ENCODE measurements at places on chromosomes 2 and 18. TPM values are rescaled to one million over a fixed set of nuclear protein-coding genes. Genes with fewer than 3 reads are reported as not detected.

Gene SLC30A3
- not detected for polyA plus RNA-seq

Gene MC4R
- not detected for polyA plus RNA-seq

Gene HOXD12
- polyA plus RNA-seq, result not detected

Gene VAMP8
- polyA plus RNA-seq, result 617 TPM

Gene GPR75
- not detected for polyA plus RNA-seq

Gene FBLN7
- polyA plus RNA-seq, result not detected

- no peaks in the 10 kb centered on the region for H3K4me1 ChIP-seq
- no peak overlapping the region for H3K4me3 ChIP-seq
- no peaks in the 10 kb centered on the region for H3K27me3 ChIP-seq
- no peak for DNase-seq
- peaks cover 27% of the 10 kb centered on the region for H3K36me3 ChIP-seq
These were observed 365.9 kb downstream of the CELF4 start for GRCh38 chr18:37199741-37200140.

- no peaks in the 10 kb centered on the region for H3K36me3 ChIP-seq
- peaks cover 9% of the 10 kb centered on the region for H3K27me3 ChIP-seq
- no peak overlapping the region for H3K4me3 ChIP-seq
- H3K4me1 ChIP-seq, result no peaks in the 10 kb centered on the region
These were observed 32.1 kb downstream of the CRACDL start for GRCh38 chr2:98903767-98904485.

- peaks cover 2% of the 10 kb centered on the region for H3K27me3 ChIP-seq
- no peak for DNase-seq
- H3K4me3 ChIP-seq, result no peak overlapping the region
- no peaks in the 10 kb centered on the region for H3K36me3 ChIP-seq
These were observed 661.1 kb downstream of the BCL11A start for GRCh38 chr2:59892398-59892797.

- peaks cover 9% of the 10 kb centered on the region for H3K36me3 ChIP-seq
- H3K4me3 ChIP-seq, result no peak overlapping the region
- no peak overlapping the region for H3K27ac ChIP-seq
- no peaks in the 10 kb centered on the region for H3K27me3 ChIP-seq
- DNase-seq, result no peak
These were observed 87.7 kb upstream of the LPIN2 start for GRCh38 chr18:3100498-3101132.

DNA sequence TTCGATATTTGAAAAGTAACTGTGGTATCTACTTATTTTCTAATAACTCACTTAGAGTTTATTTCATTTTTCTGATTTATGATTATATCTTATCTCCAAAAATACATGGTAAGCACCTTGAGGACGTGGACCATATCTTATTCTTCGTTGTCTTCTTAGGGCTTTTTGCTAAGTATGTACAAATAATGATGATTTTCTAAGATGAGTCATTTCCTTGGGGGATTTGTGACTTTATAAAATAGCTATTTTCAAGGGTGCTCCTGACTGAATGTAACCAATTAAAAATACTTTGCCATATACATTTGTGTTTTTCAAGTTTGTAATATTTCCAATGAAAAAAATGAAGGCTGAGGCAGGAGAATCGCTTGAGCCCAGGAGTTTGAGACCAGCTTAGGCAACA, 56.3 kb downstream of the GREB1L start:
- no peak for DNase-seq
- H3K4me1 ChIP-seq, result no peaks in the 10 kb centered on the region
- H3K27ac ChIP-seq, result no peak overlapping the region
- peaks cover 7% of the 10 kb centered on the region for H3K27me3 ChIP-seq

DNA sequence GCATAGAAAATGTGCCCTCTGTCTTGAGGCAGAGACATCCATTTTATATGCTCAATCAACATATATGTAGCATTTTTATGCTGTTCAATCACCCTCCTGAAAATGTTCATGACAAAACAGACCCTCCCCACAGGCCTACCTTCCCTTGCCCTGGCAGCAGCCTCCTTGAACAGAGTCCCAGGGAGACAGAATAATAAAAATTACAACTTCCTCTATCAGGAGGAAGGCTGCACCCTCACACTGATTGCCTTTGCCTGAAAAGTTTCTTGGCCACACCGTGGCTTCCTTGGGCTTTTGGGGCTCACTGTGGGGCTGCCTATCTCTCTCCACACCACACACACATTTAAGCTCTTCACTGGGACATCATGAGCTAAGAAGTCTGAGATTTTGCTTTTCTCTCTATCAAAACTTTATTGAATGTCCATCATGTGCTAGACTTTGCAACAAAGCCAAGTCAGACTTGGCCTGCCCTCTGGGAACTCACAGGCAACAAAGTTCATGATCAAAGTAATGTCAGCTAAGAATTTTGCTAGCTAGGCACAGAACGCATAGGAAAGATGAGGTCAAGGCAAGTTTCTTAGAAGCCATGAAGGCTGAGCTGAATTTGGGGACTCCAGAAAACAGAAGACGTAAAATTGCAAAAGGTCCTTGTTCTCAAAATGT, 101.6 kb downstream of the BCL2L11 start:
- H3K4me3 ChIP-seq, result no peak overlapping the region
- H3K27ac ChIP-seq, result no peak overlapping the region
- H3K27me3 ChIP-seq, result no peaks in the 10 kb centered on the region
- DNase-seq, result no peak
- H3K36me3 ChIP-seq, result peaks cover 11% of the 10 kb centered on the region
- no peaks in the 10 kb centered on the region for H3K4me1 ChIP-seq

DNA sequence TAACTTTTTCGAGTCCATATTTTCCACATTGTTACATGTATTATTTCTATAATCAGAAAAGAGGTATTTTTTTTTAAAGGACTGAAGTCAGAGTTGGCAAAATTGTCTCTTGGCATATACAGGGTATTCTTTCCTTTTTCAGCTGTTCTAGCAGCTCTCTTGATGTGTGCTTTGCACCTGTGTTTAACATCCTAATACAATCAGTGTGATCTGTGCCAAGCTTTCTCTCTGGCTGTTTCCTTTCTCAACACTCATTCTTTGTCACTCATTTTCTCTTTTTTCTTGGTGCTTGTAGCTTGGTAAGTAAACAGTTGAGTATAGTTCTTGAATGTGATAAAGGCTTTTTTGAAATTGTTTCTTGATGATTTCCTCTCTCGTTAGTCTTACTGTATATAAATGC, 9.2 kb downstream of the RNMT start:
- peaks cover 51% of the 10 kb centered on the region for H3K36me3 ChIP-seq
- no peaks in the 10 kb centered on the region for H3K27me3 ChIP-seq
- no peak for DNase-seq
- H3K27ac ChIP-seq, result no peak overlapping the region

- no peak overlapping the region for H3K4me3 ChIP-seq
- no peaks in the 10 kb centered on the region for H3K4me1 ChIP-seq
- no peaks in the 10 kb centered on the region for H3K36me3 ChIP-seq
- H3K27ac ChIP-seq, result no peak overlapping the region
- H3K27me3 ChIP-seq, result no peaks in the 10 kb centered on the region
These were observed 726.0 kb downstream of the KCNJ3 start for GRCh38 chr2:155424518-155424917.

- no peak overlapping the region for H3K27ac ChIP-seq
- peaks cover 5% of the 10 kb centered on the region for H3K27me3 ChIP-seq
- no peaks in the 10 kb centered on the region for H3K4me1 ChIP-seq
- DNase-seq, result no peak
- H3K36me3 ChIP-seq, result no peaks in the 10 kb centered on the region
- H3K4me3 ChIP-seq, result no peak overlapping the region
These were observed 289.6 kb downstream of the CYP26B1 start for GRCh38 chr2:71858071-71858470.

GRCh38 chr2:118826093-118826492, 21.4 kb downstream of the EN1 start:
- no peak for DNase-seq
- H3K36me3 ChIP-seq, result no peaks in the 10 kb centered on the region
- peaks cover 4% of the 10 kb centered on the region for H3K27me3 ChIP-seq
- H3K4me1 ChIP-seq, result no peaks in the 10 kb centered on the region

DNA sequence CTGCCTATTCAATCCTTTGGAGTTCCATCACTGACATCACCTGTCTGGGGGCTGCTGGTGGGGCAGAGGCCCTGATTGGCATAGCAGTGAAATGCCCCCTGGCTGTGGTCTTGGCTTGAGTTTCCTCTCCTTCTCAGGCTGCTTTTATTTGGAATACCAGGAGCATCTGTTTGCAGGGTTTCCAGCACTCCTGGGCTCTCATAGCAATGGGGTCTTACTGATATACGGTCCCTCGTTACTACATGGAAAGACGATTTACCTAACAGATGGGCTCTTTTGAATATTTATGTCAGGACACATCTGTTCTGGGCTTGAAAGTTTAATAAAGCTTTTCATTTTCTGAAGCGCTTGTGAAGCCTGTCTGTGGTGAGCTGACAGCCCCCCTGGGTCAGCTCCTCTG, 230.3 kb downstream of the SLC4A3 start:
- no peaks in the 10 kb centered on the region for H3K27me3 ChIP-seq
- no peak overlapping the region for H3K4me3 ChIP-seq
- H3K4me1 ChIP-seq, result no peaks in the 10 kb centered on the region
- no peak overlapping the region for H3K27ac ChIP-seq

GRCh38 chr2:185689906-185690539, 48.6 kb upstream of the FSIP2 start:
- no peak overlapping the region for H3K27ac ChIP-seq
- no peaks in the 10 kb centered on the region for H3K4me1 ChIP-seq
- peaks cover 5% of the 10 kb centered on the region for H3K36me3 ChIP-seq
- H3K27me3 ChIP-seq, result peaks cover 3% of the 10 kb centered on the region

DNA sequence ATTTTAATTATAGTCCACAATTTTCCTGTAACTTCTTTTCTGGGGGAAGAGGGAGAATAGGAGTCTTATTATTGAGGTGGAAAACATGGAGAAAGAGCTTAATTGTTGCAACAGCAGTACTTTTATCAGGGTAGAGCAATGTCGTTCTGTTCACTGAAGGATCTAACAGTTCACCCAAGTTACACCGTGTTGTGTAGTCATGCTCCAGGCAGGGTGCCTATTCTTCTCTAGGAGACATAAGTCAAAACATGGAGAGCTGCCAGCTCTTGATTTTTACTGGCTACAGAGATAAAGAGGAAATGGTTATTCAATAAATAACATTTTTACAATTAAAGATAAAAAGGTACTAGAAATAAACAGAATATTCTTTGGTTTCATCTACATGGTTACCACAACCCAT, 594.3 kb upstream of the NETO1 start:
- no peaks in the 10 kb centered on the region for H3K36me3 ChIP-seq
- H3K27ac ChIP-seq, result no peak overlapping the region
- no peak overlapping the region for H3K4me3 ChIP-seq
- no peaks in the 10 kb centered on the region for H3K4me1 ChIP-seq

DNA sequence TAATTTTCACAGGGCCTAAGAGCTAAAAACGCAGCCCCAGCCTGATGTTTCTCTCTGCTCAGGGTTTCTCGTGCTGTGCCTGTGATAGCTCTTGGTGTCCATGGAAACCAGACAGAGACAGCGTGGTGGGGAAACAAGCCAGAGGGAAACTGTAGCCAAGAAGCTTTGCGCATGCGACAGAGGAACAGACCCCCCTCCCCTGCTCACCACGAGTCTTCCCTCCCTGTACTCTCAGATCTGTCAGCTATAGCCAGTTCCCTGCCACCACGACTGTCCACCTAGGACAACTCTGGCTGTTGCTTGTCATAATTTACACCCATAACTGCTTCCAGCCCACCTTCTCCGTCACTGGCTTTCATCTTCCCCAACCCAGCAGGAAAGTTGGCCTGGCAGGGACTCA, 13.2 kb upstream of the DNAJC27 start:
- no peak for DNase-seq
- H3K27me3 ChIP-seq, result peaks cover 7% of the 10 kb centered on the region

DNA sequence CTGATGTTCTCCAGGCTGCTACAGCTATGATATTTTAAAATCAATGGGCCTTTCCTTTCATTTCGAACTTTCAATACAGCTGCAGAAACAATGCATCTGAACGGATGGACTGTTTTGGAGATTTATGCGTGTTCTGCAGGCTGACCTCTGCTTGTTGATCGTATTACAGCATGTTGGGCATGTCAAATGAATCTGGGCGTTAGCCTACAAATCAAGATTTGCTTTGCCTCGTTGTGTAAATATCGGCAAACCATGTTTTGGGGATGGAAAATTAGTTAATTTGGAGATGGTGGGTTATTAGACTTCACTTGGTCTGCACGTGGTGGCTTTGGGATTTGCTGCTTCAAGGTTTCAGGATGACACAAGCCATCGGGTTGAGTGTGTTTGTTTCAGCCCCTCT, 129.3 kb downstream of the AGAP1 start:
- no peaks in the 10 kb centered on the region for H3K36me3 ChIP-seq
- no peak for DNase-seq
- H3K27ac ChIP-seq, result no peak overlapping the region
- no peaks in the 10 kb centered on the region for H3K4me1 ChIP-seq
- peaks cover 7% of the 10 kb centered on the region for H3K27me3 ChIP-seq
- no peak overlapping the region for H3K4me3 ChIP-seq

DNA sequence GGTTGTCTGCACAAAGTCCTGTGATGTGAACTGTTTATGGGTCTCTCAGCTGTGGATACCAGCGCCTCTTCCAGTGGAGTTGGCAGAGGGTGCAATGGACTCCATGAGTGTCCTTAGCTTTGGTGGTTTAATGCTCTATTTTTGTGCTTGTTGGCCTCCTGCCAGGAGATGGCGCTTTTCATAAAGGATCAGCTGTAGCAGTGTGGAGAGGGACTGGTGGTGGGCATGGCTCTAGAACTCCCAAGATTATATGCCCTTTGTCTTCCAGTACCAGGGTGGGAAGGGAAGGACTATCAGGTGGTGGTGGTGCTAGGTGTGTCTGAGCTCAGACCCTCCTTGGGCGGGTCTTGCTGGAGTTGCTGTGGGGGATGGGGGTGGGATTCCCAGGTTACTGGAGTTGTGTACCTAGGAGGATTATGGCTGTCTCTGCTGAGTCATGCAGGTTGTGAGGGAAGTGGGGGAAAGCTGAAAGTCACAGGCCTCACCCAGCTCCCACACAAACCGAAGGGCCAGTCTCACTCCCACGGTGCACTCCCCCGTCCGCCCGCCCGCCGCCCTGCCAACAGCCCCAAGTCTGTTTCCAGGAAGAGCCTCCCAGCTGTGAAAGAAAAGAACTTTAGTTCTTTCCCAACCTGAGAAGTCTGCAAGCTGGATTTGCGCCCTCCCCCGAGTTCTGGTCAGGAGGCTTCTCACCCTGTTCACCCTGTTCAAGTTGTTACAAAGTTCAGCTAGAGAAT, 108.1 kb downstream of the MARCO start:
- H3K27ac ChIP-seq, result no peak overlapping the region
- no peak for DNase-seq
- H3K4me3 ChIP-seq, result no peak overlapping the region
- H3K27me3 ChIP-seq, result peaks cover 10% of the 10 kb centered on the region
- H3K36me3 ChIP-seq, result no peaks in the 10 kb centered on the region

- no peak for DNase-seq
- no peak overlapping the region for H3K4me3 ChIP-seq
- H3K36me3 ChIP-seq, result peaks cover 24% of the 10 kb centered on the region
- H3K27ac ChIP-seq, result no peak overlapping the region
- peaks cover 44% of the 10 kb centered on the region for H3K4me1 ChIP-seq
These were observed 947 bp downstream of the ZEB2 start for GRCh38 chr2:144518748-144519596.

DNA sequence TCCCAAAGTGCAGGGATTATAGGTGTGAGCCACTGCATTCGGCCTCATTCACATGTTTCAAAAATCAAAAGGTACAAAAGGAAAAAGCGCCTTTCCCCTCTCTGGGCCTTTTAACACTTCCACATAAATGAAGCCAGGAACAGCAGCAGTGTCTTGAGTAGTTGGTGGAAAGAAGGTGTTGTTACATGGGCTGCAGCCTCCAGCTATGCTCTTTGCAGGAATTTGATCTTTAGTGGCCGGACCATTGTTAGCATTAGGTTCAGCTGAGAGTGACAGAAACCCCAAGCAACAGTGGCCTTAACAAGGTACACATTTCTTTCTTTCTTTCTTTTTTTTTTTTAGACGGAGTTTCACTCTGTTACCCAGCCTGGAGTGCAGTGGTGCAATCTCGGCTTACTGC, 59.1 kb downstream of the HS6ST1 start:
- no peaks in the 10 kb centered on the region for H3K36me3 ChIP-seq
- H3K27ac ChIP-seq, result no peak overlapping the region
- H3K27me3 ChIP-seq, result peaks cover 1% of the 10 kb centered on the region
- no peak overlapping the region for H3K4me3 ChIP-seq
- peaks cover 6% of the 10 kb centered on the region for H3K4me1 ChIP-seq

All from immature natural killer cell (primary cell).